ENCODE measurements at places on chromosomes 1 and 21. TPM values are rescaled to one million over a fixed set of nuclear protein-coding genes. Genes with fewer than 3 reads are reported as not detected.

The FABP3 gene
- 19.1 TPM for total RNA-seq

The GJB3 gene
- total RNA-seq, result 0.75 TPM

The TENT5C gene
- 2.2 TPM for total RNA-seq

The S100A14 gene
- 0.30 TPM for total RNA-seq

The NPHS2 gene
- not detected for total RNA-seq

The ADGRB2 gene
- 6.2 TPM for total RNA-seq

The DMBX1 gene
- total RNA-seq, result not detected

The FCRL1 gene
- total RNA-seq, result 0.35 TPM

The IVL gene
- not detected for total RNA-seq

The DCST1 gene
- not detected for total RNA-seq

The THEMIS2 gene
- 1.2 TPM for total RNA-seq

The LRRN2 gene
- 0.12 TPM for total RNA-seq

The RO60 gene
- 102 TPM for total RNA-seq

The HCN3 gene
- 0.53 TPM for total RNA-seq

The LCE1C gene
- not detected for total RNA-seq

The ZBTB8A gene
- 3.7 TPM for total RNA-seq

The RNF186 gene
- not detected for total RNA-seq

The GBP1 gene
- 18.7 TPM for total RNA-seq

The CD101 gene
- total RNA-seq, result under 0.01 TPM

The GNG12 gene
- 70.4 TPM for total RNA-seq

The GCSAML gene
- not detected for total RNA-seq

The TCP10L gene
- not detected for total RNA-seq

The OLFML2B gene
- total RNA-seq, result 16.8 TPM

The A3GALT2 gene
- not detected for total RNA-seq

The HPDL gene
- 1.1 TPM for total RNA-seq

The FAM76A gene
- total RNA-seq, result 9.2 TPM

The MAP1LC3C gene
- 0.70 TPM for total RNA-seq

The NEXN gene
- 2.0 TPM for total RNA-seq

The ATXN7L2 gene
- total RNA-seq, result 2.0 TPM

The DEPDC1 gene
- total RNA-seq, result 0.23 TPM

The IFI44L gene
- 6.5 TPM for total RNA-seq

The SGIP1 gene
- total RNA-seq, result 14.9 TPM

The OR10J1 gene
- not detected for total RNA-seq

The GBP3 gene
- total RNA-seq, result 17.4 TPM

The RYR2 gene
- total RNA-seq, result not detected
